ENCODE measurements at places on chromosomes 16 and 17. TPM values are rescaled to one million over a fixed set of nuclear protein-coding genes. Genes with fewer than 3 reads are reported as not detected.

CDH8 gene
- total RNA-seq: not detected

RASD1 gene
- total RNA-seq: 293 TPM

GAST gene
- total RNA-seq: not detected

FAM20A gene
- total RNA-seq: 60.0 TPM

- H3K36me3 ChIP-seq: no peaks in the 10 kb centered on the region
- no peak overlapping the region for H3K27ac ChIP-seq
- H3K4me1 ChIP-seq: no peaks in the 10 kb centered on the region
- no peak overlapping the region for H3K4me3 ChIP-seq
- H3K27me3 ChIP-seq: no peaks in the 10 kb centered on the region
- DNase-seq: no peak
These were observed 41.3 kb downstream of the GINS3 start for GRCh38 chr16:58433569-58433951.

DNA sequence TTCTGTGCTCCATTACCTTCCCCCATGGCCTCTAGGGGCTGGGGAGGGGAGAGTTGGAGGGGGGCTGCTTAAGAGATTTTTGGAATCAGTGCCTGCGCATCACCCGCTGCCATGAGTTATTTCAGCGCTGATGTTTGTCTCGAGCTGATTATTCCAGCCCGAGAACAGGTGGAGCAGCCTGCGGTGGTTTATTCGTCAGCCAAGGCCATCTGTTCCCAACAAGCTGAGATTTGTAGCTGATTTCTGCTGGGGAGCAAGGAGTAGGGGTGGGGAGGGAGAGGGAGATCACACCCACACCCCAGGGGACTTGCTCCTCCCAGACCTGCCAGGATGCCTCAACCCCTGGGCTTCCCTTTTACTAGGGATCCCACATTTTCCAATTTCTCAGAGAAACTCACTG is 23.1 kb downstream of the PIPOX start:
- H3K4me3 ChIP-seq: no peak overlapping the region
- H3K36me3 ChIP-seq: no peaks in the 10 kb centered on the region
- H3K4me1 ChIP-seq: no peaks in the 10 kb centered on the region
- no peak overlapping the region for H3K27ac ChIP-seq
- no peaks in the 10 kb centered on the region for H3K27me3 ChIP-seq

DNA sequence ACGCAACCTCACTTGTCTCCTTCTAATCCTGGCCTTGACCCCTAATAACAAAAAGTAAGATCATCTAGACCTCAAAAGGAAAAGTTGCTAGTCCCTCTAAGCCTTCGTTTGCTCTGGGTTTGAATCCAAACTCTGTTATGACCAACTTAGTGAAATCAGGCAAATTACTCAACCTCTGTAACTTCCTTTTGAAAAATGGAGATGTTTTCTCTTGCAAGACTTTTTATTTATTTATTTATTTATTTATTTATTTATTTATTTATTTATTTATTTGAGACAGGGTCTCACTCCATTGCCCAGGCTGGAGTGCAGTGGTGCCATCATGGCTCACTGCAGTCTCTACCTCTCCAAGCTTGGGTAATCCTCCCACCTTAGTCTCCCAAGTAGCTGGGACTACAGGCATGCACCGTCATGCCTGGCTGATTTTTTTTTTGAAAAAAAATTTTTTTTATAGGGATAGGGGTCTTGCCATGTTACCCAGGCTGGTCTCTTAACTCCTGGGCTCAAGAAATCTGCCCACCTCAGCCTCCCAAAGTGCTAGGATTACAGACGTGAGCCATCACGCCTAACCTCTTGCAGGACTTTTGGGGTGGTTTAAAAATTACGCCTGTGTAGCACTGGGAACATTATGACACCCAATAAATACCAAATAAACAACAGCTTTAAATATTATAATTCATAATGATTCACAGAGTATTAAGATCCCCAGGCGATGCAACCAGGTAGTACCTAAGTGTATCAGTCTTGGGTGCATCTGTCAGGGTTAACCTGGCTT is 63.4 kb downstream of the PITPNC1 start:
- H3K27me3 ChIP-seq: no peaks in the 10 kb centered on the region
- no peak overlapping the region for H3K4me3 ChIP-seq

DNA sequence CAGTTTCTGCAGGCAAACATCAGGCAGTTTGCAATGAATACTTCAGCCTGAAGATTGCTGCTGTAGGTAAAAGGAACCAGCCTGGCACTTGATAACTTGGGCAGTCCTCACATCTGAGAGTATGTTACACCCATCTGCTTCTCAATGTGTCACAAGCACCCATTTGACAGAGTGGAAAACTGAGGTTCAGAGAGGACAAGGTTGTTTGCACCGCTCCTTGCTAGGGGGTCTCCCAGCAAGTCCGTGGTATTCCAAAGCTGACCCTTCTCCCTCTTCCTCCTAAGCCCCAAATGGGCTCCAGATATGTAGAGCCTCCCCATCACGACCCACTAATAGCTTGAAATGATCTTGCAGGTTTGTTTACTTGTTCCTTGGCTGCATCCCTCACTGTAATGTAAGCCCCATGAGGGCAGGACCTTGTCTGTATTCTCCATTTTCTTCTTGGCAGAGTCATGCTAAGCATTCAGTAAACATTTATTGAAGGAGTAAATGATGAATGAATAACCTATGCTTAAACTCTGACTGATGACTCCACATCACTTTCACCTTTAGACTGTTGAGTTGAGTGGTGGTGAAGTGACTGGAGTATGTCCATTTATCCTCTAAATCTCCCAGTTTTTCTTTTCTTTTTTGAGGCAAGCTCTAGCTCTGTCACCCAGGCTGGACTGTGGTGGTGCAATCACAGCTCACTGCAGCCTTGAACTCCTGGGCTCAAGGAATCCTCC is 26.4 kb downstream of the HNF1B start:
- H3K36me3 ChIP-seq: no peaks in the 10 kb centered on the region
- no peaks in the 10 kb centered on the region for H3K4me1 ChIP-seq
- DNase-seq: no peak
- H3K27me3 ChIP-seq: no peaks in the 10 kb centered on the region
- H3K4me3 ChIP-seq: no peak overlapping the region
- H3K27ac ChIP-seq: no peak overlapping the region

Measured in ascending aorta (tissue), 2 donors.